AG04449 (cell line): ENCODE measurements at places on chromosomes 7 and 10.

- peak; percentile 74 for DNase-seq
These were observed 5.9 kb downstream of the DIP2C start for GRCh38 chr10:683448-684071.

GRCh38 chr10:31617133-31617532 lies 298.1 kb downstream of the ZEB1 start:
- no peak for DNase-seq

DNA sequence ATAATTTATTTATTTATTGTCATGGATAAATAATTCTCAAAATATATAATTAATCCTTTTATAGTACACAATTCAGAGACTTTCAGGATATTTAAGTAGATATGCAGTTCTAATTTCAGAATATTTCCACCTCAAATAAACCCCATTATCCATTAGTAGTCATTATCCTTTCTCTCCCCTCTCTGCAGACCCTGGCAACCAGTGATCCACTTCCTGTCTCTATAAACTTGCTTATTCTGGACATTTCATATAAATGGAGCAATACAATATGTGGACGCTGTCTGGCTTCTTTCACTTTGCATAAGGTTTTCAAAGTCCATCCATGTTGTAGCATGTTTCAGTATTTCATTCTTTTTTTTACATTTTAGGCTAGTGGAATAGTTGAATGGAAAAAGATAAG lies 230.2 kb downstream of the FZD1 start:
- no peak for DNase-seq

- no peak for DNase-seq
These were observed 397.5 kb downstream of the KCNMA1 start for GRCh38 chr10:77240041-77240652.
